Breast epithelium (tissue), 4 donors: ENCODE measurements at places on chromosomes 16 and 17. TPM values are rescaled to one million over a fixed set of nuclear protein-coding genes. Genes with fewer than 3 reads are reported as not detected.
A peak's percentile ranks its signal among the peaks of the same experiment; 100 is the strongest.

DNA sequence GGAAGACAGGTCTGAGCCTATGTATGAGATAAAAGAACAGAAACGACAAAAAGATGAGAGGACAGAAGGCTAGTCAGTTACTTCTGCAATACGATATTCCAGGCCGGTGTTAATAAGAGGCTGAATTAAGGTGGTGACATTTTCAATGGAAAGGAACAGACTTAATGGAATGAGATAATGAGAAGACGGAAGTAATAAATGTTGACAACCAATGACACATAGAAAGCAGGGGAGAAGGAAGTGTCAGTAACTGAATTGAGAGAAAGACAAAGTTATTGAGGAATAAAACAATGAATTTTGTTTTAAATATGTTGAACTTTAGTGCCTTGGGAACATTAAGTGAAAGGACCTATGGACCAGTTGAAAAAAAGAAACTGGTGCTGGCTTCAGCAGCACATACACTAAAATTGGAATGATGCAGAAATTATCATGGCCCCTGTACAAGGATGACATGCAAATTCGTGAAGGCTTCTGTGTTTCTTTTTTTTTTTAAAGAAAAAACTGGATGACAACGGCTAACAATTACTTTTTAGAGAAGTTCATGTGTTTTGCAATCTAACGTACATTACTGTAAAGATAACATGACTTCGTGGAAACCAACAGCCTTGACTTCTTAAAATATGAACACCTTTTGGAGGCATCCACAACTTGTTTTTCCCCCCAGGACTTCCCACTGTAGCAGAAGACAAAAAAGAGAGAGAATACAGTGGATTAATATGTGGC is 18.5 kb upstream of the CPD start:
- no peak for DNase-seq

TMC8 gene
- 4.2 TPM for total RNA-seq

KRT222 gene
- 1.0 TPM for total RNA-seq

DNA sequence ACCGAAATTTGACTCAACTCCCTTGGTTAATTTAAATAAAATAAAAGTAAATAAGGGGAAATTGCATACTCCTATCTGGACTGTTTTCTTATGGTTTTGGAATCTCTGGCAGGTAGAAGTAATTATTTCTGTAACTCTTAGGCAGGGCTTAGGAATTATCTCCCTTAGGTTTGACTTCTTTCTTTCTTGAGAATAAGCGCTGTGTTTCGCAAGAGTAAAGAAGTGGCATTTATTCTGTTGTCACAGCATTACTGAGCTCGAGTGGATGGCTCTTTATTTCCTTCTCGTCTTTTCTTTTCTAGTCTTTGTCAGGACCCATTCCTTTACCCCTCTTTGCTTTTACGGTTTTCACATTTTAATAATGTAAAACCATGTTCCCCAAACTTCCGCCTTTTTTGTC is 633.2 kb downstream of the WWOX start:
- DNase-seq: no peak

- no peak for DNase-seq
Measured at GRCh38 chr16:77970371-77970770, 52.0 kb upstream of the CLEC3A start.

DNA sequence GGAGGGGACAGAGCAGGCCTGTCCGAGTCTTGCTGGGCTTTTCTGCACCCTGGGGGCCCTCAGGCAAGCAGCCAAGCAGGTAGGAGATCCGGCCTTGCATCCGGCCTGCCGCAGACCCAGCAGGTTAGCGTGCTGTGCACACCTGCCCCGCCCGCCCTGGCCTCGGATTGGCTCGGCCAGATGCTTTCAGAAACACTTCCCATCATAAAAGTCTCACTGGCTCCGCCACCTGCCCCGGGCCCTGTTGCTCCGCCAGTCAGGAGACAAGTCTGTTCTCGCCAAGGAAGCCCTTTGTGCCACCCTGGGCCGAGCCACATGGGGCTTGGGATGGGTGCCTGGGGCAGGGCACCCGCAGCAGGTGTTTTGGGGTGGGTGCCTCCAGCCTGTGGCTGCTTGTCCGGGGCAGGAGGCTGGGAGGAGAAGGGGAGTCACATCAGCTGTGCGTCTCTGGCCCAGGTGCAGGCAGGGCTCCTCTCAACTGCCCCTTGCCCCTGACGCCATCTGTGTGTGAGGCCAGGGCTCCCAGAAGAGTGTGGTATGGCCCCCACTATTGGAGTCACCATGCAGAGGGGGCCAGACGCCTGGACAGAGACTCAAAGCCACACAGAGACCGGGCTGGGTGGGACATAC is 228.2 kb upstream of the GSE1 start:
- peak; percentile 75 for DNase-seq

CD300LB gene
- total RNA-seq: not detected

- DNase-seq: peak; percentile 48
Measured at GRCh38 chr17:30344283-30345088, 10.6 kb upstream of the TMIGD1 start.

- DNase-seq: no peak
Measured at GRCh38 chr16:8200839-8201238, 389.5 kb downstream of the TMEM114 start.

DNA sequence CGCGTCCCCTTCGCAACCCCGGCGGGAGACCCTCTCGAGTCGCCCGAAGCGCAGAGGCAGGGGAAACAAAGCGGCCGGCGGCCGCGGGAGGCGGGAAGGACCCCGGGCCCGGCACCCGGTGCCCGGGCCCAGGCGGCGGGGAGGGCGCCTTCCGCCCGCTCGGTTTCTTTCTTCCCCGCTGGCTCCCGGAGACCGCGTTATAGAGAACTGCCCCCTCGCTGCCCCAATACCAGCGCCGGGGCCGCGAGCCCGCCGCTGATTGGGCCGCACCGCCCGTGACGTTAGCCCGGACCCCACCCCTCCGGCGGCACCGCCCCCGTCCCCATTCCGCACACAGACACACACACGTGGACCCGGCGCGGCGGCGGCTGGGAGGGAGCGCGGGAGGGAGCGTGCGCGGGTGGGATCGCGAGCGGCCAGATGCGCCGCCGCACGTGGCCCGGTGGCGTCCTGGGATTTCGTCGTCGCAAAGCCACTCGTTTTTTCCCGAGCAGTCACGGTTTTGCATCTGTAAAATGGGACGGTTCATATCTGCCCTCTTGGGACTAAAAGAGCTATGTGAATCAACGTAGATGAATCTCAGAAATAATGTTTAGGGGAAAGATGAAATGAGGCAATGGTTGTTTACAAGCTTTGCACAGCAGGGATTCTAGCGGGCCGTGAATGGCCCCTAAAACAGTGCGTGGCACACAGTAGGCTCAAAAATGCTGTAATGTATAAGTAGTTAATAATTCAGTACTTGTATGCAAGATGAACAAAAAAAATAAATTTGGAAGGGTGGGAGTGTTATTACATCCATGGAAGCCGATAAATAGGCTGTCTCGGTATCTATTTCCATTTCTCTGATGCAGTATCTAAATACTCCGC is at the start of gene EPOP:
EPOP (minus strand) TSS at position 209 of the 867 bp plus-strand sequence. CDS start 462 bp downstream, outside the sequence.
- peak; percentile 85 for DNase-seq

DNA sequence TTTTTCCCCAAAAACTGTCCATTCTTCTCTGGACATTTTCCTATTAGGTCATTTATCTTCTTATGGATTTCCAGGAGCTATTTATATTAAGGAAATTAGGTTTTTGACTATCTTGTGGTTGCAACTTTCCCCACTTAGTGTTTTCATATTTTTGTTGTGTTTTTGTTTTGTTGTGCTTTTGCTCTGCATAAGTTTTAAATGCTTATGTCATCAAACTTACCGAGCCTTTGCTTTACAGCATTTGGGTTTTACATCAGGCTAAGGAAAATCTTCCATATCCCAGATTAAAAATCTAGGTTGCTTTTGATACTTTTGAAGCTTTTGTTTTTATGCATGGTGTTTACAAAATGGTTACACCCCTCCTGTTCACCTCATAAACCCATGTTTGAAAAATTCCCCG is 27.5 kb downstream of the MAF start:
- no peak for DNase-seq

ABCA9 gene
- total RNA-seq: 18.0 TPM

TEDC2 gene
- total RNA-seq: not detected

DNA sequence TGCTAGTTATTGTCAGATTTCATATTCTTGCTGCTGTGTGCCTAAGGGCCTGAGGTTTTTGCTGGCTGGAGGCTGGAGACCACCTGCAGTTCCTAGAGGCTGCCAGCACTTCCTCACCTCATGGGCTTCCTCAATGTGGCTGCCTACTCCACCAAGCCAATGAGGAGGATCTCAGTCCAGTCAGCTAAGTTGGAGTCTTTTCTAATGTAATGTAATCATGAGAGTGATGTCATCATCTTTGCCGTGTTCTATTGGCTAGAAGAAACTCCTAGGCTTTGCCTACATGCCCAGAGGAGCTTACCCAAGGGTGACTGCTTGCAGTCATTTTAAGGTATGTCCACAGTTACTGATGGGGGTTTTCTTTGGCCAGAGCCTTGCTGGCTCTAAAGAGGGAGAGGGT is 53.0 kb downstream of the SOCS3 start:
- DNase-seq: no peak

GRCh38 chr17:31008374-31009041 is 37.7 kb downstream of the RNF135 start:
- DNase-seq: peak; percentile 48
